CD4-positive, alpha-beta T cell treated with Interleukin-4 for 1 hour (primary cell): ENCODE measurements at places on chromosomes 13 and 19.

DNA sequence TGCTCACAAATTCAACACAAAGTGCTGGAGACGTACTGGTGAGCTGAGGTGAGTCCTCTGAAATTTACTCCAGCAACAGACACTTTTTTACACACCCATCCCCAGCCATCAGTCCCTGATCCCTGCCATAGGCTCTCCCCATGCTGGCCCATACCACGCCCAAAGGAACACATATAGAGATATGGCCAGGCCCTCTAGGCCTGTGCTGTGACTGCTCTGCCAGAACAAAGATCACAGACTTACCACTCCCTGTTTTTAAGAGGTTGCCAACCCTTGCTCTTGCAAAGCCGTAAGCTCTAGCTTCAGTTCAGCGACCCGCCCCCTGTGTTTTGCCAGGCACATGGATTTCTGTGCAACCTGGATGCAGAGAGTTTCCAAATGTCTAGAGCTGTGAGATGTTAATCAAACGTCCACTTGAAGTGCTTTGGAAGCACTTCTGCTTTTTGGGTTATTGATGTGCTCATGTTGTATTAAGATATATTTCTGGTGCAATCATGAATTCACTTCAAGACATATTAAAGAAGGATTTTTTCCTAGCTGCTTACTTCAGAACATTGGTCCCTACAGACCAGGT is 59.7 kb downstream of the DLEU7 start:
- DNase-seq: no peak

GRCh38 chr13:27712421-27712820 is 79.9 kb upstream of the GSX1 start:
- peak; percentile 16 for DNase-seq

DNA sequence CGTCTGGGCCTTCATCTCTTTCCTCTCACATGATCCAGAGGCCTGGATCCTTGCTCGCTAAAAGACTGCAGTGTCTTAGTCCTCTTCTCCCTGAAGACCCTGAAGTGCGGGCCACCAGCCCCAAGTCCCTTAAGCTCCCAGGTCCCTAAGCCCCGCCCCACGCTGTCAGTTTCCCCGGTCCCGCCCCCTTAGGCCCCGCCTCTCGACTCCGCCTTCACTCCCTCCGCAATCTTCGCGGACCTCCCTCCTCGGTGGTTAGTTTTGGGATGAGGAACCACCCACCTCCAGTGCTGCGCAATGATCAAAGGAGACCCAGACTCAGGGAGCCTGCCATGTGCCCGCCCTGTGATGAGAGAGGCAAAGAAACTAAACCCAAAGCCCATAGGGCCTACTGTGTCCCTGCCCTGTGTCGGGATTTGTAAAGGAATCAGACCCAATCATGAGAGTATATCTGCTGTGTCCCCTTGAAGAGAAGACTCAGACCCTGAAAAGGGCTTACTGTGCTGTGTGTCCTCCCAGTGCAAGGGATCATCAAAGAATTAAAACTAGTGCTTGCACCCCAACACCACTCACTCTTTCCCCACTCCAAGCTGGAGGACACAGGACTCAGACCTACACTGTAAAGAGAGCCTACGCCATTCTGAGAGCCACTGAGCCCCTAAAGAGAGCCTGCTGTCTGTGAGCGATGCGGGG is 3.0 kb upstream of the COX6B1 start:
- peak; percentile 69 for DNase-seq

GRCh38 chr13:50359779-50360178 is 344.5 kb downstream of the KCNRG start:
- no peak for DNase-seq

GRCh38 chr19:2716275-2716650 is 4.9 kb downstream of the DIRAS1 start:
- DNase-seq: no peak

DNA sequence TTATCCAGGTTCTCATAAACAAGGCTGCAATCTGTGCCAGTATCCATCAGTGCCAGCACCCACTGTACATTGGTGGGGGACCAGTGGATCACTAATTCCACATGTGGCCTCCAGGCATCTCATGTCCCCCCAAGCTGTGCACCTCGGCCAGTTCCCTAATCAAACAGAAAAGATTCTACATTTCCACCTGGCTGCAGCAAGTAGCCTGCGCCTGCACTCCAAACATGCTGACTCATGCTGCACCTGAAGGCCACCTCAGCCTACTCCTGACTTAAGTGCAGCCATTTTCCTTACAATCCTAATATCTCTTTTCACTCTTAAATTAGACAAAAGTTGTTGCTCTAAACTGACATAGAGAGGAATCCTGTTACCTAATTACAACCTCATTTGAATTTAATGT is 729.4 kb upstream of the MIR17HG start:
- DNase-seq: no peak

DNA sequence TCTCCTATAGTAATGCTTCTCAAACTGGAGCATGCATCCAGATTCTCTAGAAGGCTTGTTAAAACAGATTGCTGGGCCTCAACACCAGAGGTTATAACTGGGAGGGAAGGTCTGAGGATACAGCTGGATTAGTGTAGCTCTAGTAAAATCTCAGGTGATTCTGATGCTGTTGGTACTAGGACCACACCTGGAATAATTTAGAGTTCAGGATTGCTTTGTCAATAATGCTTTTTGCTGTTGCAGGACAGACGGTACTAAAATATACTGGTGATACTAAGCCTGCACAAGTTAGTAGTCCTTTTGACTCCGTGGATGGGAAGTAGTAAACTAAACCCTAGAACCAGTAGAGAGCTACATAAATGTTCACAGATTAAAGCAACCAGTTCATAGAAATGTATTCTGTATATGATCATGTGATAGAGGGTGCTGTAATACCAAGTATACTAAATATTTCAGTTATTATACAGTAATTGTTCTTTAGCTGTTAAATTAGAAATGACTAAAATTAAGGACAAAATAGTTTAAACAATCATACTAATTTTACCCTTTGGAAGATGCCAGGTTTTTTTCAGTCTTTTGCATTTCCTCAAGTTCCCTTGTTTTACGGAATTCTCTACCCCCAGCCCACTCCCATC is 258.2 kb upstream of the STARD13 start:
- no peak for DNase-seq

- no peak for DNase-seq
Observed at GRCh38 chr13:50670847-50671496, 172.5 kb downstream of the DLEU7 start.

GRCh38 chr13:113792886-113793717 is 34.1 kb downstream of the TMEM255B start:
- no peak for DNase-seq

GRCh38 chr13:97766749-97767148 is 186.7 kb upstream of the IPO5 start:
- no peak for DNase-seq

- DNase-seq: no peak
Observed at GRCh38 chr19:49437231-49437630, 4.1 kb downstream of the SLC17A7 start.

DNA sequence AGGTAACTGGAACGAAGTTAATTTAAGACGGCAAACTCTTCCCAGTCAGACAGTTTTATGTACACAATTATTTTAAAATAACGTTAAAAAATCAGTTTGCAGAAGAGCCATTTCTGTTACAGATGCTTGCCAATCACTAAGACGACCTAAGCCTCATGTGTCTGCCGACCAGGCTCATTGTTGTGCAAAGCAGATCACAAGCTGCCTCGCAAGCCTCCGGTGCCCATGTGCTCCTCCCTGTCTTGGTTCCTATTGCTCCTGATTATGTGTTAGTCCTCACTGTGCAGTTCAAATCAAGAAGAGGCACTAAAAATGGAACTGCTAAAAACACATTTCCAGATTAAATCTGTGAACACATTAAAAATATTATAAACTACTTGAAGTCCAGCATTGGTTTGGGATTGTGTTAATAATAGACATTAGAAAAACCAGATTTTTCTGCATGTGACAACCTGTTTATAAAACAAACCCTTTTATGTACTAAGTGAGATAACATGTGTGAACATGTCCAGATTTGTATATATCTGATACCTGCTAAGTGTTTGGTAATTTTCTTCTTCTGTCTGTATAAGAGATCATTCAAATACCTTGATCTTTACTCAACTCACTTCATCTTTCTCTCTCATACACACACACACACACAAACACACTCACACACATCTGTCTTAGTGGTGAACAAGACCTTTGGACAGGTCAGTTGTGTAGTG is 81.9 kb upstream of the SLC15A1 start:
- no peak for DNase-seq

GRCh38 chr13:100922599-100922998 is 248.0 kb upstream of the TMTC4 start:
- no peak for DNase-seq

DNA sequence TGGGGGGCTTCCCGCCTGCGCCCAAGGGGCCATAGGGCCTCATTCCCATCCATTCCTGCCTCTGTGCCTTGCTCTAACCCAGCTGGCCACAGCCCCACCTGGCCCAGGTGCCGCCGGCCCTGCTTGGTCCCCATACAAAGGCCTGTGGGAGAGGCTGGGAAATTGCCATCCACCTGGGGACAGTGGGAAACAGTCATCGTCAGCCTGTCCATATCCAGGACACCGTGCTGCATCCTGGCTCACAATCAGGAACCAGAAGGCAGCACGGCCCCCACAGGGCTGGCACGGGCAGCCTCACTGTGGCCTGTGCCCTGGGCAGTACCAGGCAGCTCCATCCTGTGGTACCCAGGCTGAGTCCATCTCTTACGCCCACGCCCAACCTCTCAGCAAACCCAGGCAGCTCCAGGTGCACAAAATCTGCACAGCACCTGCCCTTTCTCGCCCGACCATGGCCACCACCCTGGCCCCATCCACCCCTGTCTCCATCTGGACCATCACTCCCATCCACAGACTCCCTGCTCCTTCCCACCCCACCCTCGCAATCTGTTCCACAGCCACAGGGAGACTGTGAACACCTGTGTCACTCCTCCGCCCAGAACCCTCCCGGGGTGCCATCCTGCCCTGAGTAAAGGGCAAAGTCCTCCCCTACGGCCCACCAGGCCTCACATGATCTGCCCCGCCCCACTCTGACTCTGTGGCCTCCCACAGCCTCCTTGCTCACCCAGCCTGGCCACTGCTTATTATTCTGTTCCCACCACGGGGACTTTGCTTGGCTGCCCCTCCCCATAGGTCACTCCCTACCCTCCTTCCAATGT is 21.1 kb upstream of the FBXO27 start:
- no peak for DNase-seq

DNA sequence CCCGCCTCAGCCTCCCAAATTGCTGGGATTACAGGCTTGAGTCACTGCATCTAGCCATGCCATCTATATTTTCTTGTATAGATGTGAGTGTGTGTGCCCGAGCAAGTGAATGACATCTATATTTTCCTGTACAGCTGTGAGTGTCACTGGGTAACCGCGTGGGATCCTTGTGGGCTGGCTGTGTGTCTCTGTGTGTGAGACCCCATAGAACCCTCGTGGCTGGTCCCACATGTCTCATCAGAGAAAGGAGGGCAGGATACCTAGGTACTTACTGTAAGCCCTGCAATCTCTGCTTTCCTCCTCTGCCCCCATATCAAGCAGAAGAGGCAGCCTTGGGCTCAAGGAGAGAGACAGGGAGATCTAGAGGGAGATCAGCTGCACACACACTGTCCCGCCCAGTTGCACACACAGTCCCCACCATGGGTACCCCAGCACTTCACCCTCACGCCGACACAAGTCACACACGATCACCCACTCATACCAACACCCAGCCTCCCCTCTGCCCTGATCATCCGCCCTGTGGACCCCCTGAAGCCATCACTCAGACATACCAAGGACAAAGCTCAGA is 655 bp downstream of the DENND1C start:
- peak; percentile 27 for DNase-seq

GRCh38 chr19:33143897-33144405 is 12.0 kb downstream of the WDR88 start:
- peak; percentile 67 for DNase-seq

DNA sequence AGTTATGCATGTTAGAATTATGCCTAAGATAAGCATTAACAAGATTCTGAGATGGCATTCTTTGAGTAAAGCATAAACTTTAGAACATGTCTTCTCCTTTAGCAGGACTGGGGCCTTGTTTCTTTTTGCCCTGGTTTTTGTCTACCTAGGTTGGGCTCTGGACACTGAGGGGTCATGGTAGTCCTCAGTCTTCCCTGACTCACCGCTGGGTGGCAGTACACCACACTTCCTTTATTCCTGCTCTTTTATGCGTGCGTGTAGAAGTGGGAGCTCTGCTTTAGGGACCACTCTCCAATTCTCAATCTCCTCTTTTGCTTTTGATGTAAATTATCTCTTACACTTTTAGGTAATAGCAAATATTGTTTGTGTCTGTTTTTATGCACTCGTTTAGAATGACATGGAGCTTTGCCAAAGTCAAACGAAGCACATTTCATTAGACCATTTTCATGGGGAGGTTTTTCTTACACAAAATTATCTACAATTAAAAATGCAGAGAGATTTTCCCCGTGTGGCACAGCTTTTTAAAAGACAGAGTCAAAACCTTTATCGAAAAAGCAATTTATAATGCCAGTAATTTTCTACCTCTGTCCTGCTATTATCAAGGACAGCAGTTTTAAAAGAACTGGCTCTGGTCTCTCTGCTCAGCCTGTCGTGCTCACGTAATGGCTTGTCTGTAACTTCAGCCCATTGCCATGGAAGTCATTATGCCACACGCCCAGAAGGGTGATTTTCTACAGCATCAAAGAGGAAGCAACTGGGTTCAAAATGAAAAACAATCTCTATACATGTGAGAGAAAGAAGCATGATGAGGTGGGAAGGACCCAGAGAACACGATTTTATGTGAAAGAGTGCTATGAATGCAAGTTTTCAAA is 413.9 kb downstream of the COG6 start:
- peak; percentile 71 for DNase-seq

GRCh38 chr13:48938308-48938943 is 37.3 kb upstream of the FNDC3A start:
- no peak for DNase-seq

GRCh38 chr13:92177966-92178365 is 779.5 kb downstream of the GPC5 start:
- DNase-seq: no peak

- DNase-seq: no peak
Observed at GRCh38 chr13:42101821-42102585, 53.6 kb downstream of the DGKH start.

DNA sequence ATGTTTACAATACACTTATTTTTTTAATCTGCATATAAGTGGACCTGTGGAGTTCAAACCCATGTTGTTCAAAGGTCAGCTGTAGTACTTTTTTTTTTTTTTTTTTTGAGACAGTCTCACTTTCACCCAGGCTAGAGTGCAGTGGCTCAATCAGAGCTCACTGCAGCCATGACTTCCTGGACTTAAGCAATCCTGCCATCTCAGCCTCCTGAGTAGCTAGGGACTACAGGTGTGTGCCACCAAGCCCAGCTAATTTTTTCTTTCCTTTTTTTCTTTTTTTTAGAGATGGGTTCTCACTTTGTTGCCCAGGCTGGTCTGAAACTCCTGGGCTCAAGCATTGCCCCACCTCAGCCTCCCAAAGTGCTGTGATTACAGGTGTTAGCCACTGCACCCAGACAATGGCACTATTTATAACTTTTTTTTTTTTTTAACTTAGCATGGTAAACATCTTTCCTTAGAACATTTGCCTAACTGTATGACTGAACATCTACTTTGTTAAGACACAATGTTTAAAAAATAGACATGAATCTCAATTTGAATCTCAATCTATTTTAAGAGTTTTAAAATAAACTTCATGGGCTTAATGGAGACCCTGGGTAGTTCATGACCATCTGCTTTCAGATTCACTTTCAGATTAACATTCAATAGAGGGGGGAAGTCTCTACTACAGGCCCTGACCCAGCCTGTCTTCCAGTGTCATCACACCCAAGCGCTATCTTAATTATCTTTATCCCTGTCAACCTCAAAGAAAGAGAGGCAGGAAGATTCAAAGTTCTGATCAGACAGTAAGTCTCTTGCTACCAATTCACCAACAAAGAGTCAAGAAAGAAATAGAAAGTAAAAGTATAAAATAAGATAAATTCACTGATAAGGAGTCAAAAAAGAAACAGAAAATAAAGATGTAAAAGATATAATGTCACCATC is 97.7 kb upstream of the DOCK9 start:
- no peak for DNase-seq
